ENCODE measurements at places on chromosomes 6 and 20. TPM values are rescaled to one million over a fixed set of nuclear protein-coding genes. Genes with fewer than 3 reads are reported as not detected.

Gene LAMA4
- total RNA-seq = 1.4 TPM

Gene RPN2
- total RNA-seq = 260 TPM

Gene PPP1R3G
- total RNA-seq = 1.4 TPM

Gene MYH7B
- not detected for total RNA-seq

Gene RNF39
- not detected for total RNA-seq

Gene ENPP5
- not detected for total RNA-seq

Gene OXT
- not detected for total RNA-seq
